ENCODE measurements at places on chromosomes 6 and 20.

DNA sequence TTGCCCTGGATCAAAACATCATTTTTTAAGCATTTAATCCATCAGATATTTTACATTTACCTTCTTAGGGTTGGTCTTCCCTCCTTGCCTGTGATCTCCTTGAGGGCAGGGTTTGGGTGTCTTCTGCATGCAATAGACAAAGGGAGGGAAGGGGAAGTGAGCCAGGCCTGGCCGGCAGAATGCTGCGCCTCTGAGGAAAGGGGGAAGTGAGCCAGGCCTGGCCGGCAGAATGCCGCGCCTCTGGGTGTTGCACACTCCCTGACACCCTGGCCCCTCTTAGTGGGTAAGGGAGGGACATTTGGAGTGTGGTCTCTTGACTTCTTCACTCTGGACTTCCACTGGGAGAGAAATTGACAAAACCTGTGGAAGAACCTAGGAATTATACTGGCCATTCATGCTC is 12.4 kb downstream of the PSMF1 start:
- no peak for DNase-seq

DNA sequence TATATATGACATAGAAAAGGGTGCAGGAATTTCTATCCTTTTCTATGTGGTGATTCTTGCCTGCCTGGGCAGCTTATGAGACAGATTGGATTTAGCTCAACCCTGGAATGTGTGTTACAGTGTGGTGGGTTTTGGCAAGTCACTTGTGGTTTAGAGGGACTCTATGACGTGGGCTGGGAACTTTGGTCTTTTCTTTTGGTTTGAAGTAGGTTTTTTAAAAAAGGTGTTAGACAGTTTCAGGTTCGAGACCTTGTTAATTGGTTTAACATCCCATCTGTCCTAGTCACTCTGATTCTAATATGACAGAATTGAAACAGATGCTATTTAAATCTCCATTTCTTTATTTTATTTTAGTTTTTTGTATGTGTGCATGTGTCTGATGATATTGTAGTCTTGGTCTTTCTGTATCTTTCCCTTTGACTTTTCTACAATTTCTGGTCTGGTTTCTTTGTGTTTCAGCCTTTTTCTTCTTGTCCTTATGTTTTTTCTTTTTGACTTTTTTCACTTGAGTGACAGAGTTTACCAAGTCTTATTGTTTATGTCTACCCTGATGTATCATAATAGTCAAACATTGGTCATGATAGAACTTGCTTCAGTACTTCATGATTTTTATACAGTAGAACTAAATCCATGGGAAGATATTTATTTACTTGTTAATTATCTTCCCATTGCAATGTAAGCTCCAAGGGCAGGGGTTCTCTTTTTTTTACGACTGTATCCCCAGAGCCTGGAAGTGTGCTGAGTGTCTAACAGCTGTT is 174.3 kb downstream of the CDKAL1 start:
- no peak for DNase-seq

DNA sequence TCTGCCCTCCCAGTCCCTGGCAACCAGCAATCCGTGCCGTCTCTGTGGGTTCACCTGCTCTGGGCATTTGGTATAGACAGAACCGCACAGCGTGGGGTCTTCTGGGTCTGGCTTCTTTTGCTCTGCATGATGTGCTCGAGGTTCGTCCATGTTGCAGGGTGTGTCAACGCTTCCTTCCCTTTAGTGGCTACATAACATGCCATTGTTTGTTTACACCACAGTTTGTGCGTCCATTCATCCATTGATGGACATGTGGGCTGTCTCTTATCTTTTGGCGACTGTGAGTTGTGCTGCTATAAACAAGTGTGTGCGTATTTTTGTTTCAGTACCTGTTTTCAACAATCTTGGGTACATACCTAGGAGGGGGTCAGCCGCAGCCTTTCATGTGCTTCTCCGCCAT is 149.5 kb upstream of the RPS6KA2 start:
- no peak for DNase-seq

DNA sequence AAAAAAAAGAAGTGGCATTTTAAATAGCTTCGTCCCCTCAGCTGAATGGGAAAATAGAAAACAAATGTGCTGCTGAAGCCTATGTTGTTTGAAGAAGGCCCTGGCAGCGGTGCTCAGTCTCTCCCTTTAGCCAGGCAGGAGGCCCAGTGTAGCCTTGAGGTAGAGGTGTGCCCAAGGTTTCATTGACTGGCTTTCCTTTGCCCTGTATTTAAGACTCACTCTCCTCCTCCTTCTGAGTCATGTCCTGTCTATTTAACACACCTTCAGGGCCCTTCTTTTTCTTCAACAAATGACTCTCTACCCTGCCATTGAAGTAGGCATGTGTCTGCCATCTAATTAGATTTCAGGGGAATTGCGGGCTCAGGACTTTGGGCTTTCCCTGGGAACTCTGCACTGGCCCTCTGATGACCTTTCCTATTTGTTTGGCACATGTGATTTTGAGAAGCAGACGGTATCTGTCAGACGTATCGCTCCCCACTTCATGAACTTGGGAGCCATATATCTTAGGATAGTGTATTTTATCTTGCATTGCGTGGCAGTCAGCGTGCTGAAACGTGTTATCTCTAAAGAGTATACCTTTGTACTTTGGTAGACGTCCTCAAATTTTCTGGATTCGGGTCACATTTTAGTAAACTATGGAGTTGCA is 4.3 kb downstream of the TJAP1 start:
- DNase-seq: no peak

- DNase-seq: no peak
Measured at GRCh38 chr6:133503336-133503729, 262.2 kb downstream of the EYA4 start.

DNA sequence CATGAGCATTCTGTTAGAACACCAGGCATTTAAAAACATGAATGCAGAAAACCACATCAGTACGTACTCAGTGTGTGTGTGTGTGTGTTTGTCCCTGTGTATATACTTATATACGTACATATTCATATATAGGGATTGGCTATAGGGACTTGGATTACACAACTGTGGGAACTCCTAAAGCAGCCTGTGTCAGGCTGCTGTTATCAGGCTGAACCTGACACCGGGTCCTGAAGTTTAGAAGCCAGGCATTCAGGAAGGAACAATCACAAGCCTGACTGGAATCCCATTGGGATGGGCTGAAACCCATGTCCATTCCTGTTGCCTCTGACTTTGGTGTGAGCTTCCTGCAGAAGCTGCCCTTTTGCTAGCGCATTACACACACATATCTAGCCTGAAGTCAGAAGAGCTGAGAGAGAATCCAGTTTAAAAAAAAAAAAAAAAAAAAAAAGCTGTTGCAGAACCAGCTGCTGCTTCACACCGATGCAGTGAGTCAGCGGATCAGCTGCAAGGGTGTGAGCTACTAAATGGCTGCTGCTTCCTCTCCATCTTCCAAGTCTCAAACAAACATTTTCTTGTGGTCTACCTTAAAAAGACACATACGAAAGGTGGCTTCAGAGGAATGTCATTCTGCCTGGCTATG is 348.1 kb downstream of the THBS2 start:
- no peak for DNase-seq

- DNase-seq: peak; percentile 54
Measured at GRCh38 chr6:31794294-31794865, 1.2 kb downstream of the VARS1 start.

DNA sequence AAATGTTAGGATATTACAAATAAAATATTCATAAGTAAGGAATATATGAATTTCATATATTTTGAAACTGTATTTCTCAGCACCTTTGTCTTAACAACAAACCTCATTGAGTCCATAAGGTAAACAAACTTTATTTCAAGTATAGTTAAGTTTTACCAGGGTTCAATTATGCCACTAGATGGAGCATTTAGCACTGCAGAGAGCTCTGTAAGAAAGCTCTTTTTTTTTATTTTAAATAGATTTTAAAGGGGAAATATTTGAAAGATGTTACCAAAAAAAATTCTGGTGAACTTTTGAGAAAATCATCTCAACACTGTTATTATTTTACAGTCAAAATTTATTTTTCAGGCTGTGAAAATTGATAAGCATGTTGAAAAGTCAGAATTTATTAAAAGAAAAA is 955.2 kb upstream of the EYS start:
- no peak for DNase-seq

DNA sequence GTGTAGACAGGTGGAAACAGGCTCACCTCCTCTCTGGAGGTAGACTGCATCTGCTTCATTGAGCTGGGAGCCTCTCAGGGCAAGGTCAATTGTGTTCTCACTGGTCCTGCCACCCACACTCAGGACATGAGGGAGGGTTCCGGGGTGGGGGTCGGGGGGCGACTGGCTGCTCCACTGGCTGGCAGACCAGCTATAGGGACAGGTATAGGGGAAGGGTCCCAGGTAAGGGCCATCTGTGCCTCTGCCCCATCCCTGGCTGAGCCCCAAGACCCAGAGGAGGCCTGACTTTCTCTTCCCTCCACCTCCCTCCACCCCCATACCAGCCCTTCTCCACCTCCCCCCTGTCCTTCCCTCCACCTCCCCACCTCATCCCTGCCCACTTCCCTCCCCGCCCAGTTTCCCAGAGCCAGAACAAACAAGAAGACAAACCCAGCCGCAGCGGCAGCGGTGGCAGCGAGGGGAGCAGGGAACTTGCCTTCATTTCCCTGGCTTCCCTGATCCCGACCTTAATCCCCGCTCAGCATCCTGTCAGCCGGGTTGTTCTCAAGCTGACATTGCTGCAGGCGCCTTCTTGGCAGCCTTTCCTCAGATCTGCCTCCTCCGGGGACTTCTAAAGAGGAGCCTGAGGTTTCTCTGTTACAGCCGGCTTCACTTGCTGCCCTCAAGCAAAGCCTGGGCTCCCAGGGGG is 18.3 kb upstream of the FOXP4 start:
- peak; percentile 84 for DNase-seq

DNA sequence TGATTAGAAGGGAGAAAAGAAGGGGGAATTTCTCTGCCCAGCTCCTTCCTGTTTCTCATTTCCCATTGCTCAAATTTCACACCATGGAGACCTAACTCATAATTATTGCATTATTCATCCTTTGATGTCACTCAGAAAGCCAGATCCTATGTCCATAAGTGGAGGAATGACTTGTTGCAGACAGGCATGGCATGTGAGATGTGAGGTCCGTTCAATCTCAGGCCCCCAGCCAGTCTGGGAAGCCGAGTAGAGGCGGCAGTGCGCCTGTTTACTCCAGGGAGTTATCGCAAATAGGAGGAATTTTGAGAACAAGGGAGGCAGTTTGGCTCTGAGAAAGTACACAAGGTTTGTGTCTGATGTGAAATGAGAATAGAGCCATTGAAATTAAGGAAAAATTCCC is 26.9 kb upstream of the MOCS1 start:
- no peak for DNase-seq

DNA sequence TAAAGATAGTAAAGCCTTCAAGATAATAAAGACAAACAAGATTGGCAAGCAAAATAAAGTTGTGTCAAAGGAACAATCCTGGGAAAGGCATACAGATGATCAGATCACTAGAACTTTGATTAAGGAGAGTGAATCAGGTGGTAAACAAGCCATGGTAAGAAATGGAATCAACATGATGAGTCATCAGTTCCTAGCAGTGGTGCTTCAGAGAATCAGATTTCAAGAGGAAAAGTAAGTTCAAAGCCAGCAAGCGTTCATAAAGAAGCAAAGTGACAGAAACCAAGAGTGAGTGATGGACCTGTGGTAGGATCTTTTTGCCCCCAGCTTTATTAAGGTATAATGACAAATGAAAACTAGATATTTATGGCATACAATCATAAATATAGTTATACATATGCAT is 340.4 kb downstream of the TPBG start:
- DNase-seq: no peak

GRCh38 chr6:110683241-110683640 is 132.0 kb downstream of the CDK19 start:
- no peak for DNase-seq

GRCh38 chr6:66771626-66772025 is 1064.6 kb upstream of the EYS start:
- DNase-seq: no peak

DNA sequence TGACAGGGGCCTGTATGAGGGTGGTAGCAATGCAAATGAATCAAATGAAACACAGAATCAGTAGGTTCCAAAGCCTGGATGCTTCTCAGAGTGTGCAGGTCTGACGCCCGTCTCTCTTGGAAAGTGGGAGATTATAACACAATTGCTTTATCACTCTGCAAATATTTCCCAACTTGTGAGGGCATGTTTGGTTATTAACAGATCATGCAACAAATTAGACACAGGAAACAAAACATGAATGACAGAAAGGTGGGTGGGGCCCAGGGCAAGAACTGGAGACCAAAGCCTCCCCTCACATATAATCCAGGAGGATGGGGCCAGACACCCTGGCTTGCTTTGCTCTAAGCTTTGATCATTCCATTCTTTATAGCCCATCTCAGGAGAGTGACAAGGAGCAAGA is 108.6 kb upstream of the MRPS10 start:
- no peak for DNase-seq

DNA sequence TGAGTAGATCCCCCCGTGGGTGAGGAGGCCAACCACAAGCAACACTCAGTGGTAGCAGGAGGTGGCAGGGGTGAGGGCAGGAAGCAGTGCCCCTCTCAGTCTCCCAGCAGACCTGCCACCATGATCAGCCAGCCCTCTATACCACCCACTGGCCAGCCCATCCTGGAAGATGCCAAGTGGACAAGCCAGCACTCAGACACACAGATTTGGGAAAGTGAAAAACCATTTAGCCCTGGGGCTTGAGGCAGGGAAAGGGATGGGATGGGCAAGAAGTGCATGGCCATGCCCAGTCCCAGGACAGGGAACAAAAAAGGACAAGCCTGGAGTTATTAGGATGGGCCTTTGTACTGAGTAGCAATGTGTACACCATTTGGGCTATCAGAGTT is 76.9 kb downstream of the HFE start:
- no peak for DNase-seq

DNA sequence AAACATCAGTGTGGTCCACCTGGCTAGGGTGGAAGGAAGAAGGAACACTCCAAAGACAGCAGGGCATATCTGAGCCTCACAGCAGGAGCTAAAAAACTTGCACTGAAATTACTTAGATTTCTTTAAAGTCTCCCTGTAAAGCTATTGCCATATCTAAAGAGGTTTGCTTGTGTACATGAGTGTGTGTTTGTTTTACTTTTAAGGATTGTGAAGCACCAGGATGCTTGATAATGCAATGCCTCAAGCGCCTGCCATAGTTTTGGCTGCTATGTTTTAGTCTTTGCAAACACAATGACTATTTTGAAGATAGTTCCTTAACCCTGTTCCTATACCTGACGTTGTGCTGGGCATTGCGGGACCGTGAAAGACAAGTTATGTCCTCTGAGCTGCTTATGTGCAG is 65.0 kb downstream of the ID4 start:
- no peak for DNase-seq

GRCh38 chr20:1868856-1869255 is 26.4 kb upstream of the SIRPA start:
- no peak for DNase-seq

DNA sequence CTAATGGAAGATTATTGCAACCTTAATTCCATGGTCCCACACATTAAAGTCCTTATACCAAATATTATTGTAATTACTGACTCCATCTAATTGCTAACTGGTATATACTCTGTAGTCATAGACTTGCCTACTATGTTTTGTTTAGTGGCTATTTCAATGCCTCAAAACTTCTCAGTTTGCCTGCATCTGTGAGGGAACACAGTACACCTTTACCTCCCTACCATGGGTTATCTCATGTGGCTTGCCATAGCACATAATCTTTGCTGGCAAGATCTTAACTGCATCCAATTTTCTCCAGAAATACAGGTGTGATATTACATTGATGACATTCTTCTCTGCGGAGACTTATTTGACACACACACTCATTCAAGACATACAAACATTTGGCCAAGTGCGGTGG is 107.1 kb upstream of the ZNF184 start:
- DNase-seq: no peak

Measured in WERI-Rb-1 (cell line).